Suppressor macrophage treated with lipopolysaccharide for 4 hours (primary cell): ENCODE measurements at places on chromosomes 2 and 18.

DNA sequence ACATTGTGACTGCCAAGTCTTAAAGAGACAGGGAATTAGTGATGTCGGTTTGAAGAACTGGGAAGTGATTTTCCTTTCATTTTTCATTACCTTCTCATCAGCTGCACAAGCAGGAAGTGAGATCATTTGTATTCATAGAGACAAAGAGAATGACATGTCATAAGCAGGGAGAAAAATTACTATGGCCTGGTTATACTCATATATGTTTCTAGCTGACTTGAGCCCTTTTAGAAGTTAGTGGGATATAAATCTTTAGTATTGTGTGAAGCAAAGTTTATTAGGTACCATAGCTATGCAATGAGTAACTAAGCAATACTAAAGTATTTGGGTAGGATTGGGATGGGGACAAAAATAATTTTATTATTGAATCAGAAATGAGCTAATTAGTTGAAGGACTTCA is 284.1 kb downstream of the PID1 start:
- DNase-seq: no peak

GRCh38 chr18:62399781-62400308 is 74.7 kb downstream of the TNFRSF11A start:
- no peak for DNase-seq

GRCh38 chr18:31040686-31041270 is 1.8 kb downstream of the DSC3 start:
- no peak for DNase-seq

- DNase-seq: no peak
These were observed 196.8 kb downstream of the MCFD2 start for GRCh38 chr2:46718784-46719183.

- no peak for DNase-seq
These were observed 265.0 kb upstream of the SLC8A1 start for GRCh38 chr2:40716879-40717278.

GRCh38 chr2:122094557-122094956 is 339.1 kb downstream of the TSN start:
- no peak for DNase-seq

GRCh38 chr2:50865235-50865634 is 166.7 kb downstream of the NRXN1 start:
- DNase-seq: no peak

- DNase-seq: no peak
These were observed 151.0 kb downstream of the OSR1 start for GRCh38 chr2:19207452-19207851.

GRCh38 chr2:206143451-206143850 is 15.8 kb downstream of the NDUFS1 start:
- no peak for DNase-seq

- peak; percentile 35 for DNase-seq
These were observed 36.5 kb upstream of the GLS start for GRCh38 chr2:190843890-190844699.

DNA sequence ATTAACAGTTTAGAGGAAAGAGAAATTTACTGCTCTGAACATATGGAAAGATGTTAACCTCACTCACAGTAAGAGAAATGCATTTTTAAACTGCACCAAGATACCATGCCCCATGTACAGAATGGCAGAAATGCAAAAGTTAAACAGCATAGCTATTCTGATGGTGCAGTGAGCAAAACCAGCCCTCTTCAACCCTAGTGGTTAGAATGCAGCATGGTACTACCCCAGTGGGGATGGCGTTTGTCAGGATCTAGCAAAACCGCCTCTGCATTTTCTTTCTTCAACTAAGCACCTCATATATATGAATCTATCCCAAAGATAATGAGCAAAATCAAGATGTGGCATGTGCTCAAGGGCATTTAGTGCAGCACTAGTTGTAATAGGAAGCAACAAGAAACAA is 98.0 kb downstream of the MGAT5 start:
- DNase-seq: no peak

DNA sequence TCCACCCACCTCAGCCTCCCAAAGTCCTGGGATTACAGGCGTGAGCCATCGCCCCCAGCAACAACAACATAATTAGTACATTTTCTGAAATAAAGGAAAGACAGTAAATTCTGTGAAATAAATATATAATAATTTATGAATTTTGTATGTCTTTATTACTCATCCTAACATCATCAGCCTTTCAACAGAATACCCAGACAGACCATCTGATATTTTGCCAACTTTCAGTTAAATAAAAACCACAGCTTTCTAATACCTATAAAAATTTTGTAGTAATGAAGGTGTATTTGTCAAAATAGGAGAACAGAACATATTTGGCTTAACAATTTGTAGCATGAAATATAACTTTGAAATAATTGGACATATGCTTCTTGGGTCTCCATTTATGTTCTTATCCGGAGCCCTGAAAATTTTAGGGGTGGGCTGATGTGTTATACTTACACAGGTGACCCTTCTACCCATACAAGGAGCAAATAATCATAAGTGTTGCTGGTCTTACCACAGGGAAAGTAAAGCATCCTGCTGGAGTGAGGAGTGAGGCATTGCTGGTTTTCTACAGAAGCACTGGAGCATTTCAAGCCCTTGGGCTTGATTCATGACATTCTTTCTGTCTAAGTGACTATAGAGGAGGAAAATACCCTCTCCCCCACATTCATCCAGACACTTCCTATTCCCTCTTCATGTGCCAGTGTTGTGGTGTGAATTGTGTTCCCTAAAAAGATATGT is 99.3 kb downstream of the SPOPL start:
- DNase-seq: no peak

GRCh38 chr2:237304763-237305514 is 109.0 kb downstream of the COL6A3 start:
- no peak for DNase-seq

DNA sequence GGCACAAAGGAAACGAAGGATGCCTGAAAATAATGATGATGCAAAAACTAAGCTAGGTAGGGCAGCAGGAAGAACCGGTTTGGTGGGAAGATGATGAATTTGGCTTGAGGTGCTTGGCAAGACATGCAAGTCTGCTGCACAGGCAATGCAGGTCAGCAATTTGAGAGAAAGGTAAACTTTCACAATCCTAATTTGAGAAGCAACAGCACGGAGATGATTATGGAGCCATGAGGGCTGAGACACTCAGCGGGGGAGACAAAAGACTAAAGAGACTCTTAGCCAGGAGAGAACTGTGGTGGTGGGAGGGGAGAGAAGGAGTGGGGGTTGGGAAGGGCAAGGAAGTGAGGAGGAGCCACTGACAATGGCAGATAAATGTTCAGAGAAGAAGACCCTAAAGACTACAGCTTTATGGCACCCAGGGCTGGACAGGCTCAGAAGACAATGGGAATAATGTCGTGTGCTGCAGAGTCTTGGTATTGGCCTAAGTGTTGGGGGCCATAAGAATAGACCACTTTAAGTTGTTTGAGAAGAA is 19.4 kb upstream of the RNF149 start:
- no peak for DNase-seq

DNA sequence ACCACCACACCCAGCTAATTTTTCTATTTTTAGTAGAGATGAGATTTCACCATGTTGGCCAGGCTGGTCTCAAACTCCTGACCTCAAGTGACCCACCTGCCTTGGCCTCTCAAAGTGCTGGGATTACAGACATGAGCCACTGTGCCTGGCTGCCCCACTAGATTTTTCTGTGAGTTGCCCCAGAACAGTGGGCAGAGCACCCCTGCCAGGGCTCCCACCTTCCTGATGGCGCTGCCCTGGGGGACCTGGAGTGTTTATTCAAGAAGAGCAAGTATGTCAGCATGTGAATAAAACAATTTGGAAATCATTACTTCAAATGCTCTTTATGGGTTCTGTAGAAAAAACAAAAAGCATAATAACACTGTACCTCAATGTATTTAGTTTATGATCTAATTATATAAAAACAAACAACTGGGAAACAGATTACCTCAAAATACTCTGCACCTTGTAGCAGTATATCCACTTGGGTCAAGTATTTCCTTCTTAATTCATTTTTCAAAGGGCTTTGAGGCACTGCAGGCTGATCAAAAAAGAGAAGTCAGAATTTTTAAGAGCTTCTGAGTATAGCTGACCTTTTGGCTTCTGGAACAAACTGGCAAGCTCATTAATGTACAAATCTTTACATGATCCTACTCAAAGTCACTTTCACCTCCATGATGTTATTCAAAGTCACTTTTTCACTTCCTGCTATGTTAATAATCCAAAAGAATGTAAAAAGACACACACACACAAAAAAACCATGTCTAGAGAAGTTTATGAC is 8.9 kb downstream of the HJURP start:
- peak; percentile 27 for DNase-seq

DNA sequence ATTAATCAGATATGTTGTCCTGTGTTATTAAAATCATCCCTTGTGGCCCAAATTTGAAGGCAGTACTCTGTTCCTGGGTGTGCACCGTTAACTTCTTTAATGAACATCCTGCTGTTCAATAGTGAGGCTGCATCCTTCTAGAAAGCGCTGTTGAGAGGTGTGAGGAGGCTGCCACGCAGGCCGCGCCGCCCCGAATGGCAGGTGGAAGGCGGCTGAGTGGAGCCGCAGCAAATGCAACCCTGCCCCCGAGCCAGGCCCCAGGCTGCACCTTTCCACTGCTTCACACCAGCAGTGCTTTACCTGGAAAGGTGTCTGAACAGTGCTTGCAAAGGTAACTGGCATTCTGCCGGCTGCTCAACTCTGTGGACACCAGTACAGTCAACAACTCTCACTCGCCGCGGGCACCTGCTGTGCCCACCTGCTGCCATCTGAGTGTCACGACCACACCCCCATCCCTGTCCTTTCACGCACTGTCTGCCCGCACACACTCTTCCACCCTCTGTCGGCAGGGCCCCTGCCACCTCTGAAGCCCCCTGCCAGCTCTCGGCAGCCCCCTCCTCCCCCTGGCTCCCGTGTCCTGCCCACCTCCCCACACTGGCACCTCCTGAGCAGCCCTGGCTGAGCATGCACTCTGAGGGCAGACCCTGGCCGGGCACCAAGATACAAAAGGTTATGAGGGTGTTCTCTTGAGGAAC is 70.9 kb downstream of the ODC1 start:
- DNase-seq: no peak

DNA sequence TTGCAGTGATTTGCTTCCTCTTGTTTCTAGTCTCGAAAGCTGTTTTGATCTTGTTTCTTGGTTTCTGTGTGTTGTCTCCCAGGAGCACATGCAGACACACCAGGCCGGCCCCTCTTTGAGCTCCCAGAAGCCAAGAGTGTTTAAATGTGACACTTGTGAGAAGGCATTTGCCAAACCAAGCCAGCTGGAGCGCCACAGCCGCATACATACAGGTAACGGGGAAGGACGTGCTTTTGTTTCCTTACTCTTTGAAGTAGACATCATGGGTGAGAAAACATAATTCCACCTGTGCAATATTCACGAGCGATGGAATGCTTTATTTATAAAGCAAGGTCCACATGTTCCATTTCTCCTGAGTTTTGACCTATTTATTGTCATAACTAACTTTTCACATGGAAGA is 137.2 kb downstream of the ZNF236 start:
- DNase-seq: no peak

GRCh38 chr18:62721839-62722795 is 6.8 kb downstream of the PHLPP1 start:
- no peak for DNase-seq

DNA sequence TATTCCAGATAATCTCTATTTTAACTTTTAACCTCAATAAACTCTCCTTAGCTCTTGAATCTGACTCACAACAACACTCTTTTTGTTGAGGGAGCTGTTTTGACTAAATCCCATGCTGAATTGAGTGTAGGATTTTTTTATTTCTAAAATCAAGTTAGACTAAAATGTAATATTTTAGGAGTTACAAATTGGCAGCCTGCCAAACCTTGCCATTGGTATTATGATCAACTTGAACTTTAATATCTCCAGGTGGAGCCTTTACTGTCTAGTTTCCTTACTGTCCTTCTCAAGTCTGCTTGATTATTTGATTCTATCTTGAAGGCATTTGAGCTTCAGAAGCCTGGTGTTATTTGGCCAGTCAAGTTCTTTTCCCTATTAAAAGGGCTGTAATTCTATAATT is 8.7 kb downstream of the PIKFYVE start:
- DNase-seq: no peak

DNA sequence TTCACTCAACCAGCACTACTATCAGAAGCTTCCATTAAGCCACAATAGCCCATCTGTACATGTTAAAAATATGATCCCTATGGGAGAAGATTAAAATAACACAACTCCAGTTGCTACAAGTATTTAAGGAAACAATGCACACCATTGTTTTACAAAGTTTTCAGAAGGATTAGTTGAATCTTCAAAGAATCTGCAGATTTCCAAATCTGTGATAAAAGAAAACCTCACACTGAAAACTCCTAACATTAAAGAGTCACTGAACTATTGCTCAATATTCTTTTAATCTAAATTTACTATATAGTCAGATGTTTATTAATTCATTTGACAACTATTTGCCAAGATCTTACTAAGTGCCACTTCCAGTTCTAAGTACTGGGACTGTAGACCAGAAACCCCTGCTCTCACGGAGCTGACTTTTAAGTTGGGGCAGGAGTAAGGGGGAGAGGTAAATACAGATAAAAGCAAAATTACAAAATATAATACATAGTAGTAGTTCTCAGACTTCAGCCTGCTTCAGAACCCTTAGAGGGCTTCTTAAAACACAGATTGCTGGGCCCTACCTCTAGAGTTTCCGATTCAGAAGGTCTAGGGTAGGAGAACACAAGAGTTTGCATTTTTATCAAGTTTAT is 94.4 kb downstream of the STK39 start:
- no peak for DNase-seq

DNA sequence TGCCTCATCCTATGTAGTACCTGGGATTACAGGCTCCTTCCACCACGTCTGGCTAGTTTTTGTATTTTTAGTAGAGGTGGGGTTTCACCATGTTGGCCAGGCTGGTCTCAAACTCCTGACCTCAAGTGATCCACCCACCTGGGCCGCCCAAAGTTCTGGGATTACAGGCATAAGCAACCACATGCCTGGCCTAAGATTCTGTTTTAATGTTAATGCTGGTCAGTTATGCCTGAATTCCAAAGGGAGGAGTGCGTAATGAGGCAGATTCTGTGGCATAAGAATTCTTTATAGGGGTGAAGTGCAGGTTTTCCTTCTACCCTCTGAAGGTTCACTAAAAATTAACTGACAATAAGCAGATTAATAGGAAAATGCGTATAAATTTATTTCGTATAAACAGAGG is 1343.8 kb upstream of the LRRTM1 start:
- DNase-seq: no peak
